ENCODE measurements at places on chromosomes 13 and 19. TPM values are rescaled to one million over a fixed set of nuclear protein-coding genes. Genes with fewer than 3 reads are reported as not detected.

CGB2 gene
- not detected for total RNA-seq

ZNF223 gene
- total RNA-seq: 7.4 TPM

ABHD13 gene
- total RNA-seq: 7.9 TPM

FLT1 gene
- total RNA-seq: 16.1 TPM

SPTBN4 gene
- 0.40 TPM for total RNA-seq

CCL25 gene
- not detected for total RNA-seq

ZNF570 gene
- total RNA-seq: 9.5 TPM

CBY2 gene
- total RNA-seq: not detected

PRODH2 gene
- total RNA-seq: not detected
